Activated CD4-positive, CD25-positive, alpha-beta regulatory T cell (primary cell): ENCODE measurements at places on chromosomes 1 and 21.

DNA sequence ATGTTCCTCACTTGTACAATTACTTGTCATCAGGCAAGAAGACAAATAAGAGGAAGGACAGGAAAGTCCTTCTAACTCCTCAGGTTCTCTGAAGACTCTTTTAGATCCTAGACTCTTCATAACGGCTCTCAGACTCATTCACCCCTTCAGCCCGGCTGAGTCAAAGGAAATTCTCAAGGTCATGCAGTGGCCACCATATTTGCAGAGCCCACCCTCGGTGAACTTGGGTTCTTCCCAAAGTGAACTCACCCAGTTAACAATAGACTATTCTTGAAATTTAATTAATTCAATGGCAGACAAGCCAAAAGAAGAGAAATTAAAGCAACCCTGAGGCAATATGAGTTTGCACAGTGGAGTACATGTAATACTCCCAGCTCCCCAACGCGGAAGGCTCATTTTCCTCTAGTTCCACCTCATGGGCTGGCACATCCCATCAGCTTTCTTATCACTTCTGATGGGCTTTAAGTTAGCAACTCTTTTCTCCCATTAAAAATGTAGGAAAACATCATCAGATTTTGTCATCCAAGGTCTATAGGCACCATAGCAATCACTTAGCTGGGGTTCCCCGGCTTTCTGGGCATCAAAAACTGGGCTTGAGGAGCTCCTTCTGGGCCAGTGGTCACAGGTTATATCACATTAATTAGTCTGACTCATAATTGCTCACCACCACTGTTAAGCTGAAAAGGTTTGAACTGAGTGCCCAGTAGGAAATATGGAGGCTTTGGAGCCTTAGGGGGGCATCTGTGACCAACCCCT, 27.8 kb upstream of the TIAM1 start:
- DNase-seq: no peak

DNA sequence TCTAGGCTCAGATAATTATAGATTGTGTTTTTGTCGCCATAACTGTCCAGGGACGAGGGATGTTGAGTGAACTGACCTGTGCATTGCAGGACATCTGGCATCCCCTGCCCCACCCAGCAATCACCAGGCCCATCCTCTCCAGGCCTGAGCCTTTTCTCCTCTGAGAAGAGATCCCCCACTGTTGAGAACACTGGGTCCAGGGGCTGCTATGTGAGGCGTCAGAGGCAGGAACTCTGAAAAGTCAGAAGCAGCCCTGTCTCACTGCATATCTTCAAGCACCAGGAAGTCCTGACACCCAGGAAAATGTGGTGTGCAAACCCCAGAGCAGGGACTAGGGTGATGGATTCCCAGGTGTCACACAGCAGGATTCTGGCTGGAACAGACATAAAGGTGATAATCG, 17.1 kb upstream of the ACBD3 start:
- DNase-seq: no peak

- no peak for DNase-seq
Observed at GRCh38 chr1:55051169-55051568, 11.8 kb downstream of the PCSK9 start.

DNA sequence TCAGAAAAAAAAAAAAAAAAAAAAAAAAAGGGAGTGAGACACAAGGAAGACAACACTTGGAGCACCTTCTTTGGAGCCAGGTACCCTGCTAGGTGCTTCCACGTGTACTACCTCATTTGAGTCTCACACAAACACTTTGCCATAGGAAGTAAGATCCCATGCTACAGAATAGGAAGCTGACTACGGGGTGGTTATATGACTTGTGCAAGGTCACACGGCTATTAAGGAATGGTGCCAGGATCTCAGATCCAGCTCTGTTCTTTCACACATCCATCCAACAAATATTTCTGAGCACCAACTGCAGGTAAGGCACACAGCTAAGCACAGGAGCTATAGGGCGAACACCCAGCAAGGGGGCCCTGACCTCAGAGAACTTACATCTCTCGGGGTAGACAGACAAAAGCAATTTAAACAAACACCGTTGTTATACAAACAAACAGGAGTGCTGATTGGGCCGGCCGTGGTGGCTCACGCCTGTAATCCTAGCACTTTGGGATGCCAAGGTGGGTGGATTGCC, 22.4 kb downstream of the PTAFR start:
- no peak for DNase-seq

DNA sequence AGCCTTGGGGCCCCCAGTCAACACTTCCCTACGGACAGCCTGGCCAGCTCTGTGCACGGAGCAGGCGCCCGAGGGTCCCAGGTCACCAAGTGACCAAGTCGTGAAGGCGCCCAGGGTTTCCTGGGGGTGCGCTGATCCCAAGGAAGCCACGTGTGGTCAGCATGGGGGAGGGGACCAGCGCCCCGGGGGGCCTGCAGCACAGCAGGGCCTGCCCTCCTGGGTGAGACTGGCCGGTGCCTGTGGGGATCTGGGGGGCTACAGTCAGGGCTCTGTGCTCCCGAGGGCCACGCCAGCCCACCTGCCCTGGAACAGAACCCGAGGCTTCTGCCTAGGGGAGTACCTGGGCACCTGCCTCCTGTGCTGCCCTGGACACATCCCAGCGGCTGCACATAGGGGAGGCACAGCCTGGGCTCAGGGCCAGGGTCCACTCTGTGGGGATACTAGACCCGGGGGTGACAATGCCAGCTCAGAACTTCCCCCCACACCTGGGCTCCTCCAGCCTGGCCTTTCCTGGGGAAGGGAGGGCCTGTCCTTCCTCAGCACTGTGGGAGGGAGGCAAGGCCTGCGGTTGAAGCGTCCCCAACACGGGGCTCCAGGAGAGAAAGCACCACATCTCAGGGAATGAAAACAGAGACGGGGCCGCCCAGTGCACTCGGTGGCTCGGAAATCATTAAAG, 6.2 kb upstream of the POFUT2 start:
- DNase-seq: no peak

DNA sequence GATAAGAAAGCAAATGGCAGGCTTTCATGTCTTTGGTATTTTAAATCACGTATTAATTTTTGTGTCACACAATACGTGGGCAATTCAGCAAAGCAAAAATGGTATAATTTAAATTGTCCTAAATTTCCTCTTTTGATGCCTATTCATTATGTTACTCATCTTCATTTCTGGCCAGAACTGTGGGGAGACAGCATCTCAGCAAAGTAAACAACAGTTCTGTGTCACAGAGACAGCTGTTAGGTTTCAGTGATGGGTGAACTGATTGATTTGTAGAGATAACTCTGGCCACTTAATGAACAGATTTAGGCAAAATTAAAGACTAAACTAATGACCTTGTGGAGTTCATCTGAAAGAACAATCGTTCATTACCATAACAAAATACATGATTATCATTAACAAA, 49.2 kb downstream of the FH start:
- DNase-seq: no peak

- DNase-seq: no peak
Observed at GRCh38 chr1:169108863-169109560, 2.5 kb downstream of the ATP1B1 start.

GRCh38 chr1:229186373-229187056, 84.4 kb upstream of the RAB4A start:
- no peak for DNase-seq

- no peak for DNase-seq
Observed at GRCh38 chr21:19276665-19277064, 873.1 kb upstream of the TMPRSS15 start.

- no peak for DNase-seq
Observed at GRCh38 chr21:16072737-16073136, 343.0 kb downstream of the USP25 start.

- DNase-seq: no peak
Observed at GRCh38 chr1:226185141-226186036, 1.2 kb downstream of the ACBD3 start.

GRCh38 chr1:246104927-246105326, 402.2 kb downstream of the SMYD3 start:
- DNase-seq: no peak

DNA sequence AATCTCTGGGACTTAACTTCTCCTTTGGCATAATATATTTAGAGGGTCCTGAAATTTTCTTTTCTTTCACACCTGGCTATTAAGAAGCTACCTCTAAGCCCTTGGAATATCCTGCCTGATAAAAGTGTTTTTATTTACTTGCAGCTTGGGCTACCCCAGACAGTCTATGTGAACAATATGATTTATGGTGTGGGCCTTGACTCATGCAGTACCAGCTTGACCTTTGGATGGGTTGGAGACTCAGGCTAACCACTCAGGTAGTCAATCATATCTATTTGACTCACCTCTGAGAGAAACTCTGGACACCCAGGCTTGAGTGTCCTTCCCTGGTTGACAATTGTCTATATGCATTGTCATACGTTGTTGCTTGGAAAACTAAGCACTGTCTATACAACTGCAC, 13.4 kb upstream of the PGBD2 start:
- no peak for DNase-seq
